ENCODE measurements at places on chromosomes 7 and 10.
A peak's percentile ranks its signal among the peaks of the same experiment; 100 is the strongest.

DNA sequence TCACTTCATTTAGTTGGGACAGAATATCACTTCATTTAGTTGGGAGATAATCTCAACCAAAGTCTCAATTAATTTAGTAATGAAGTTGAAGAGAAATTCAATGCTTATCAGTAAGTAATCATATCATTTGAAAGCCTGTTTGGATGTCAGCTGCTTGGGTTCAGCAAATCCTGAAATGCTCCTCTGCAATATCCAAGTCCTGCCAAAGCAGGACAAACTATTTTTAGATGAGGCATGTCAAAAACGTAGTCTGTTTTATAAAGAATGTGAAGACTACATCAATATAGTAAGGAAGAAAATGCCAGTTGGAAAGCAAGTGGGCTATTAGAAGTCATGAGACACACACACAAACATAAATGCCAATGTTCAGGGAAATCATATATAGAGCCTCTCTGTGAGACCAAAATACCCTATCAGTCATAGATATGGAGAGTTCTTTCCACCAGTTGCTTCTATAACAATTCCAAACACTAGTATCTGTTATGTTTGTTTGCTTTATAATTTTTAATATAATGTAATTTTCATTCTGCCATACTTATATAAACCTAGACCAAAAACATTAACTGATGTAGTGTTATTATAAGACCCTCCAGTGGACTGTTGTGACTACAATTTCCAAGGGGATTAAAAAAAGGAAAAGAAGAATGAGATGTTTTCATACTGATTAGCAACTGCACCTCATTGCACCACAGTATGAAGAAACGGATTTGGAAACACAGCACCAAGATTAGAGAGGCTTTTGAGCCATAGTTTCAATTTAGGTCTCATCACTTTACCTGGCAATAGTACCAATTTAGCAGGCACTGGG, 160.7 kb downstream of the LRRTM3 start:
- no peak for DNase-seq

GRCh38 chr10:32923134-32923533, 34.9 kb downstream of the ITGB1 start:
- no peak for DNase-seq

GRCh38 chr7:89605362-89605761, 548.9 kb upstream of the STEAP1 start:
- no peak for DNase-seq

DNA sequence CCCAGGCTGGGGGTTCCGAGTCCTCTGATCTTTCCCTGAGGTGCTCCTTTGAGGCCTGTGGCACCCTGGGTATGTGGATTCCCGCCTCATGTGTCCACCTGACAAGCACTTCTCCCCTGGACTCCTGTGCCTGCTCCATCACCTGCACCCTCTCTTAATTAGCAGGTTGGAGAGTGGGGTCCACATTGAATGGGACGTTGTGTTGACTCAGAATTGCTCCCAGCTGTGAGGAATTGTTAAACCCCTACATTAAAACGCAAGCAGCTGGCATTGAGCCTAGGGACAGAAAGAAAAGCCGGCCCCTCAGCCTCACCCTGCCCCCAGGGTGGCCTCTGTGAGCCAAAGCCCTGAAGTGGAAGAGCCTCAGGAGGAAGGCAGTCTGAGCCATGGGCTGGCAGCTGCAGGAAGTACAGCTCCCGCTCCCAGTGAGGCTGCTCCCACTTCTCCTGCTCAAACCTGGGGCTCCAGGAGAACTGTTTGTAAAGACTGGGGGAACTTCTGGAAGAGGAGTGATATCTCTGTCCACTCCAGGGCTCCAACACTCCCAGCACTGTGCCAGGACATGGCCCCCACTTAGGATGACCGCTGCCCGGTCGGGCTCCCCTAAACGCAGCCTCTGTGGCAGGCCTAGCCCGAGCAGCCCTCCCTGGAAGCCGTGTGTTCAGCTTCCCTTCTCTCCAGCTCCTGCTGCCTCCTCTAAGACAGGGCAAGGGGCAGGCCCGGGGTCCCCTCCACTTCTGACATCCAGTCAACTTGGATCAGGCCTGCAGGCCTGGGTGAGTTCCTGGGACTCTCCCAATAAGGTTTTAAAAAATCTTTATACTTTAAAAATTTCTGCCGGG, 1.8 kb upstream of the OPN4 start:
- peak; percentile 56 for DNase-seq

DNA sequence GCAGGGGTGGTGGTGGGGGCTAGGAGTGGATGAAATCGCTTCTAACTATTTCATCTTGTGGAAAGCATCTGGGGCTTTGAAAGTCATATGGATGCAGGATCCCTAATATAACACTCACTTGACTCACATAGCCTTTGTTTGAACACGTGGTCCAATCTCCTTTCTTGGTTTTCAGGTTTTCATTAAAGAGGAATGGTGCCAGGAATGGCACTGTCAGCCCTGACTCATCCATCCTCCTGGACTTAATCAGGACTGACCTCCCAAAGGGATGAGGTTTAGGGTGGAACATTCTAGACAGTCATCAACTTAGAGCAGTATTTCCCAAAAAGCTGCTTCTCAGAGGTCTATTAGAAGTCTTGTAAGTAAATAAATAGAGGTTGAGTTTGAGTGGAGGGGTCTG, 162.0 kb upstream of the PLXNA4 start:
- DNase-seq, result no peak

- no peak for DNase-seq
Observed at GRCh38 chr10:15265558-15265957, 97.1 kb upstream of the NMT2 start.

GRCh38 chr7:149826344-149827088, 11.7 kb upstream of the ZNF862 start:
- DNase-seq, result no peak

- DNase-seq, result no peak
Observed at GRCh38 chr7:135158141-135158655, 10.3 kb downstream of the TMEM140 start.
